ENCODE measurements at places on chromosomes 1 and 21. TPM values are rescaled to one million over a fixed set of nuclear protein-coding genes. Genes with fewer than 3 reads are reported as not detected.

WNT4 gene
- 7.0 TPM for polyA plus RNA-seq

PRKCZ gene
- polyA plus RNA-seq = 33.4 TPM

C1QA gene
- 16.1 TPM for polyA plus RNA-seq

ATAD3B gene
- 9.1 TPM for polyA plus RNA-seq

SPRR2G gene
- polyA plus RNA-seq = not detected

TRIM45 gene
- polyA plus RNA-seq = 17.7 TPM

GRCh38 chr1:1035291-1035943, 15.5 kb downstream of the AGRN start:
- no peak for DNase-seq

DNA sequence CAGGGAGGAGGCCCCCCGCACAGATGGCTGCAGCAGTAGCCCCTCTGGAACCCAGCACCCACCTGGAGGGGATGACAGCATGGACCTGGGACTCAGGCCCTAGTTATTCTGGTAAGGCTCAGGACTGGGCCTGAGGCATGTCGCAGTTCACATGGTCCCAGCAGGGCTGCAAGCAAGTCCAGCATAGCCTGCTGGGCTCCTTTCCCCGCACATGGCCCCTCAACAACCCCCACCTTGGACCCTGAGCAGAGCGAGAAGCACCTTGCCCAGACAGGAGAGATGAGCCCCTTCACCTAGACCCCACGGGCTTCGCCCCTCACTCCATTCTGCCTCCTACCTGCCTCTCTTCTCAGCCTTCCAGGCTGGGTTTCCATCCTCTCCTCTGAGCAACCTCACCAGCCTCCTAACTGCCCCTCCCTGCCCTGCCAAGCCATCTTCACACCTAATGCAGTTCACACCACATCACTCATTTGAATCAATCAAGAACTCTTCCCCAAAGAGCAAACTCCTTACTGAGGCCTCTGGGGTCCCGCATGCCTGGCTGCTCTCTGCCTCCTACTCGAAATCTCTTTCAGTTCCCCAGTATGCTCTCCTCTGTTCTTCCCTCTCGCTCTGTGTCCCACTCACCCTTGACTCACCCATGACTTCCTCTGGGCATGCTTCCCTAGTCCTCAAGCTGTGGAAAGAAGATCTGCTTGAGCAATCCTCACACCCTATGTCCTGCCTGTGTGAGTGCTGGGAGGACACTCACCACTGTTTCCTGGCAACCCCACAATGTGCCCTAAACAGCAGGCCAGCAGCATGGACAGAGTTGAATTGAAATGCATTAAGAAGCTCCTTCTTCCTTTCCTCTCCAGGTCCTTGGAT, 9.4 kb upstream of the THEMIS2 start:
- DNase-seq = peak; percentile 49

GRCh38 chr1:7962014-7962335, 464 bp downstream of the PARK7 start:
- DNase-seq = no peak

- DNase-seq = no peak
Observed at GRCh38 chr1:39671793-39672550, at the start of gene NT5C1A. Gene NT5C1A, minus strand, starts transcription at chr1:39672107. Its CDS starts 69 bp downstream, at chr1:39672038.

GRCh38 chr1:22971611-22972405, 858 bp downstream of the LACTBL1 start:
- DNase-seq = no peak

DNA sequence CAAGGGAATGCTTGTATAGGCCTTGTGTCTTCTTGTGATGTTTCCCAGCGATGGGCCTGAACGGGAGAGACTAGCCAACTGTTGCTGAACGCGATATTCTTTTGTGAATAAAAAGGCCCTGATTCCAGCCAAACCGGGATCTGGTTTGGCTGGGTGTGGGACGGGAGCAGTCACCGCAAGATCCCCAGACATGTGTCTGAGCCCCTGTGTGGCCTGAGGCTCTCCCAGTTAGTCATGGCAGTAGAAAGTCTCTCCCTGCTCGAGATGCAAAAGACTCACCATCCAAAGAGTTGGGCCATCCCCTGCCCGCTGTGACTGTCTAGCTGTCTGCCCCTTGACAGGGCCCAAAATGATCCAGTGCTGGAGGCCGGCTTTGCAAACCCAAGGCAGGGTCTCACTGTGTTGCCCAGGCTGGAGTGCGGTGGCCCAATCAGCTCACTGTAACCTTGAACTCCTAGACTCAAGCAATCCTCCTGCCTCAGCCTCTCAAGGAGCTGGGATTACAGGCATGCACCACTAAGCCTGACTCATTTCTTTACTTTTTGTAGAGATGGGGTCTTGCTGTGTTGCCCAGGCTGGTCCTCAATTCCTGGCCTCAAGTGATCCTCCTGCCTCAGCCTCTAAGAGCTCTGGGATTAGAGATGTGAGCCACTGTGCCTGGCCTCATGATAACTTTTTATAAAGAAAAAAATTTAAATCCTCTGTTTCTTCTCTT, 56.4 kb downstream of the KIF26B start:
- no peak for DNase-seq

DNA sequence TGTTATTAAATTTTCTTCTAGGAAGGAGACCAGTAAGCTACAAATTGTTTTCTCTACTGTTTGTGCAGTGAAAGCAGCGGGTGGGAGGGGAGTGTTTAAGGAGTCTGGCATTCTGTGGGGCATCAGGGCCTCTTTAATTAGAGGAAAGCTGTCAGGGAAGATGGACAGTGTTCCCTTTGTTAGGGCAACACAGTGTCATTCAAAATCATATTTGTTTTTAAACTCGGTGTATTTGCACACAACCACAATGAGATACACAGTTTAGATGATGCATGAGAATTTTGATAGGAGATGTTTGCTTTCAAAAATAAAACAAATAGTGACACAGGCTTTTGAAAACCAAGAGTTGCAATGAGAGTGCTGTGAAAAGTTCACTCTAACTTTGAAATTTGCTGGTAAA, 15.1 kb upstream of the ST6GALNAC3 start:
- DNase-seq = no peak

- DNase-seq = no peak
Observed at GRCh38 chr1:24319312-24319863, at the start of gene GRHL3. Gene GRHL3, plus strand, starts transcription at chr1:24319357. Its CDS starts 195 bp downstream, at chr1:24319552.

DNA sequence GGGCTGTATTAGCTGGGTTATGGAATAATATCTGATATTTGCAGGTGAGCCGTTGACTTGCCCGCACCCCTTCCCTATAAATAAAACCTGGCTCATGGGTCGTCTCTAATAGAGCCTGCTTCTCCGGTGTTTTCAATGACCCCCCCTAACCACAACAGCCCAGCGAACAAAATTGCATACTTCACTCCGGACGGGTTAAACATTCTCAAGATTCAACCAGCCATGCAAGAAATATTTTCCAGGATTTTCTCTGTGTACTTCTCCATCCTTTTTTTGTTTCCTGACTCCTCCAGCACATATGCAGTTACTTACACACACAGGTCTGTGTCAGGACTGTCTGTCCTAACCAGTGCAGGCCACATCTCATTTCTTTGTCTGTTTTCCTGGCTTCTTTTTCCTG, 267.7 kb downstream of the ZNF648 start:
- DNase-seq = peak; percentile 28

DNA sequence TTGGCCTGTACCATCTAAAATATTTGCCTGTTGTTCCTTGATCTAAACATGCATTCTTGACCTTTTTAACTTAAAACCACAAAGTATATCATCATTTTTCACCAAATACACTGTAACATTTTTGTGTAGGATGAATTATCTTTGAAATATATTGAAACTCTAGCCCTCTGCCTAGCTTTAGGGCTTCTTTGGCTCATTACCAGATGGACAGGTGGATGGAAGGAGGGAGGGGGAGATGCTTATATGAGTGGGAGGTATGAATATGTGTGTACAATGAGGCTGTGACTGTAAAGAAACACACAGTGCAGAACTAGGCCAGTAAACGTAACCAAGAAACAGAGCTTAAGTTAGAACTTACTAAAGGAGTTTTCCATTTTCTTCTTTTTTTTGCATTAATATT, 118.5 kb downstream of the ESRRG start:
- DNase-seq = no peak

DNA sequence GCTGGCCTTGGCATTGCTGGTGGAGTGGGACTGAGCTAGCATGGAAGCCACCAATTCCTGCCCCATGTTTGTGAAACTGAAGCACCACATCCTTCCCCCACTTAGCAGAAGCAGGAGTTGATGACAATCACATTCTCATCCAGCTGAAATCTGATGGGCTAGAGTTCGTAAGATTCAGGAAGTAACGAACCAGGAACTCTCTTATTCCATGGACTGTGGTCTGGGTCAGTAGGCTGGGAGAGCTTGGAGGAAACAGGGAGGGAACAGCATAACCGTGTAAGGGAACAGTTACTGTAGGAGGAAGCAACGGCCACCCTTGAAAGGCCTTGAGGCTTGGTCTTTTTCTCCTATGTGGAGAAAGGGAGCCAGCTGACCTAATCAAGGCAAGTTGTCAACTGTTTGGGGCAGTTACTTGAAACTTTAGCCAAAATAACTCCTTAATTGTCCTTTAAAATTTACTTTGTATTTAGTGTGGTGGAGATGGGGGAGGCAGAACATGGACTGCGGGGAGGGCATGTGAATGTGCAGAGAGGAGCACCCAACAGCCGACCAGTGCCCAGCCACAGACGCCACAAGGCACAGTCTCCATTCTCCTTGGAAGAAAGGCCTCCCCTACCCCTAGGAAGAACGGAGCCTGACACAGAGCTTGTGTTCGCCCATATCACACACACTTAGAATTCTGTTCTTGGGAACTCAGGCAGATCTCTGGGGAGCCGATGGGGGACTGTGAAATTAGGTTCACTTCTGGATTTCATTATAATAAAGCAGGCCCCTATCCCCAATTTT, 2.0 kb upstream of the COQ8A start:
- no peak for DNase-seq

DNA sequence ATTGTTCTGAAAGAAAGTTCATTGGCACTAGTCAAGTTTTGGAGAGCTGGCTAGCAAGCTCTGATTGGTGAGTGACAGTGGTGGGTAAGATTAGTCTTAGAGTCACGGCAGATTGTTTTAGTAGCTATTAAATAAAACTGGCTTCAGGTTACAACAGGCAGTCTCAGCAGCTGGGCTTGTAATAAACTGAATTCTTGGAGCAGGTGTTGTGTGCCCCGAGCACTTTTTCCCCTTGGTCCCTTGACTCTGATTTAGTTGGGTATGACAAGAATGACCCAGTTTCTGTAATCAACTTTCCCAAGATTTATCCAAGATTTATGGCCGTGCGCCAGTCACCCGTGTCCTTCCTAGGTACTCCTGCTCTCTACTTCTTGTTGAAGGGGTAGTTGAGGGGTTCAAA, 40.2 kb downstream of the TBCE start:
- DNase-seq = no peak

- DNase-seq = no peak
Observed at GRCh38 chr1:12405325-12406210, 175.7 kb downstream of the VPS13D start.

DNA sequence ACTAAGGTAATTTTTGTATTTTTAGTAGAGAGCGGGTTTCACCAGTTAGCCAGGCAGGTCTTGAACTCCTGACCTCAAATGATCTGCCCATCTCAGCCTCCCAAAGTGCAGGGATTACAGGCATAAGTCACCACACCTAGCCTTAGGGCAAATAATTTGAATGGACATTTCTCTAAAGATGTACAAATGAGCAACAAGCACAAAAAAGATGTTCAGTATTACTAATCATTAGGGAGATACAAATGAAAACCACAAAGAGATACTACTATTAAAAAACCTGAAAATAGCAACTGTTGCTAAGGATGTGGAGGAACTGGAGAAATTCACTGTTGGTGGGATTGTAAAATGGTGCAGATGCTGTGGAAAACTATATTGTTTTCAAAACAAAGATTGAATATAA, 79.1 kb downstream of the GABPA start:
- DNase-seq = no peak

GRCh38 chr1:35571263-35571662, 1.9 kb upstream of the TFAP2E start:
- DNase-seq = no peak

GRCh38 chr1:13864760-13865159, 164.8 kb downstream of the PRDM2 start:
- DNase-seq = no peak

- no peak for DNase-seq
Observed at GRCh38 chr1:97364086-97364485, 556.7 kb downstream of the DPYD start.

DNA sequence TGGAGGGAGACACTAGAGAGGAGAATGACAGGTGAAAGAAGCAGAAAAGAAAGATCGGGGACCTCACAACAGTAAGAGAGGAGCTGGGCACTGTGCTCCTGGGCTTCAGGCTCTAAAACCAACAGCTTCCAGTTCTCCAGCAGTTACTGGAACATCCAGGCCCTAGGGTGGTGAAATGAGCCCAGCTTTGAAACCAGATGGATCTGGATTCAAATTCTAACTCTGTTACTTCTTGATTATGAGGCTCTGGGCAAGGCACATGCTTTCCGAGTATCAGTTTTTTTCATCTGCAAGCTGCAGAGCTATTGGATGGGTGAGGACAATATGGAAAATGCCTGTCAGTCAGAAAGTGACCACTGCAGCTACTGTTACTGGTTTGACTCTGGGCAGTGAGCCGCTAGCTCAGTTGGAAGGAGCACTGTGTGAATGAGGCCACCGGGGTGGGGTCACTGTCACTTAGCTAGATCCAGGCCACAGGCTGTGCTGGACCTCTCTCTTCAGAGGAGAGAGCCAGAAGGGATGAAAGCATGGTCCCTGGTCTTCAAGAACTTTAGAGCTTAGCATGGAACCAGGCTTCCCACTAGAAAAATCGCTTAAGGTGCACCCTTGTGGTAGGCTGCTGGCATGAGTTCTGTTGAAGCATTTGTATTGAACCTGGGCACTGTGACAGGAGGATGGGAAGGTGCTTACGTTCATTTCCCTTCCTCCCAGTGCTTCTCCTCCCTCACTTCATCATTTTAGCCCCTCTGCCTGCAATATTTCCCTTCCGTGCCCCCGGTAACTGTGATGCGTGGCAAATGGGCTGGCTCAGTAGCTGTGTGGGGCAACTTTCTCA, 12.2 kb downstream of the PLEKHO1 start:
- no peak for DNase-seq

DNA sequence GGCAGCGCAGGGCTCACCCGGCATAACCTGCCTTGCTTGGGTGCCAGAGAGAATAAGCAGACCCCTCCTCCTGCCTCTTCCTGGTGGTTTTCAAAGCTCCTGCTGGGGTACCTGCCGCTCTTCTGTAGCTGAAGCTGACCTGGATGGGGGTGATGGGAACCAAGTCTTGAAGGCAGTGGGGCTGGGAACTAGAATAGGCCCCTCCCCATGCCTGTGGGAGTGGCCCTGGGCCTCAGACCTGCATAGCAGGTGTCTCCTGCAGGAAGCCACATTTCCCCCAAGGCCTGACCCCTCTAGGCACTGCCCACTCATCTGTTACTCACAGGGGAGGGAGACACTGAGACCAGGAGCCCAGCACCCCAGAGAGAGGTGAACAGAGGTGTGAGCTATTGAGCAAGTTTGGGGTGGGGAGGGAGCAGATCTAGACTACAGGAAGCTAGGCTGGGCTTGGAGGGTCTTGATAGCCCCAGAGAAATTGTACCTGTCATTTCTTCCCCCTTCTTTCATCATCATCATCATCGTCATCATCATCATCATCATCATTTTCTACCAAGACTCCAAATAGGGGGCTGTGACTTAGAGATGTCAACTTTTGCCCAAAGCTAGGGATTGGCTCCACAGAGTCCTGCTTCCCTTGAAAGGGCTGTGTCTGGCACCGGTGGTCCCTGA, 10.1 kb downstream of the PADI1 start:
- no peak for DNase-seq

Data from right renal pelvis (tissue), 4 donors.